ENCODE measurements at places on chromosomes 4 and X.

- DNase-seq: no peak
Observed at GRCh38 chrX:119604766-119605463, 1.3 kb downstream of the NKRF start.

- DNase-seq: no peak
Observed at GRCh38 chrX:66164470-66164869, 423 bp downstream of the HEPH start.

GRCh38 chr4:7307394-7308099 is 115.2 kb downstream of the SORCS2 start:
- no peak for DNase-seq

- no peak for DNase-seq
Observed at GRCh38 chr4:56937262-56937661, 29.6 kb downstream of the REST start.

GRCh38 chr4:23060776-23061175 is 368.0 kb downstream of the GBA3 start:
- DNase-seq: no peak

GRCh38 chr4:39043058-39043860 is 11.1 kb upstream of the TMEM156 start:
- no peak for DNase-seq

DNA sequence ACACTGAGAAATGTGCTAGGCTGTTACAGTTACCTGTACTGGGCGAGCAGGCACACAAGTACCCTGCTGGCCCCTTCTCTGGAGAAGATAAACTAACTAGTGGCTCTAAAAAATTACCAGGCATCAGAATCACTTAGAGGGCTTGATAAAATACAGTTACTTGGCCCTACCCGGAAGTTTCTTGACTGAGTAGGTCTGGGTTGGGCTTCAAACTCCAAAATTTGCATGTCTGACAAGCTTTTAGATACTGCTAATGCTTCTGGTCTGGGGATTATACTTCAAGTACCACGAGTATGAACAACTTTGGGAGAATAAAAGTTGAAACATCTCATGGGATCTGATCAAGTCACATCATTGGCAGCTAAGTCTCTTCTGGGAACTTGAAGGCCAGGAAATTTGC is 30.8 kb downstream of the CEP135 start:
- no peak for DNase-seq

GRCh38 chrX:40392599-40392998 is 188.2 kb upstream of the ATP6AP2 start:
- DNase-seq: no peak

- DNase-seq: no peak
Observed at GRCh38 chrX:108468486-108468885, 28.8 kb downstream of the COL4A5 start.

- DNase-seq: no peak
Observed at GRCh38 chrX:28981952-28982351, 394.7 kb downstream of the IL1RAPL1 start.

DNA sequence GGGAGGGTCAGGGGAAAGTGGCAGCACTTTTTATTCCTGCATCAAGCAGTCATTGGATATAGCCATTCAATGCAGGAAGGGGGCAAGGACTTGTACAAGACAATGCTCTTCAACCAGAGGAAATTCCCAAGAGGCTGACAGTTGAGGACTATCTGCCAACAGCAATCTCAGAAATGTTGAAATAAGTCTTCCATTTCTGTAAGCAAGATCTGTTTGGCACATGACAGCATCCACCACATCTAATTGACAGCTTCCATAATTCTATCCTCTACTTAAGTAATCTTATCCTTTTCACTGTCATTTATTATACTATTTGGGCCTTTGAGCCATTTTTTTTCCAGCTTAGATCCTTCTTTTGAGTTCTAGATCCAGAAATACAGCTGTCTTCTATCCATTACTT is 110.7 kb downstream of the CFAP299 start:
- no peak for DNase-seq

DNA sequence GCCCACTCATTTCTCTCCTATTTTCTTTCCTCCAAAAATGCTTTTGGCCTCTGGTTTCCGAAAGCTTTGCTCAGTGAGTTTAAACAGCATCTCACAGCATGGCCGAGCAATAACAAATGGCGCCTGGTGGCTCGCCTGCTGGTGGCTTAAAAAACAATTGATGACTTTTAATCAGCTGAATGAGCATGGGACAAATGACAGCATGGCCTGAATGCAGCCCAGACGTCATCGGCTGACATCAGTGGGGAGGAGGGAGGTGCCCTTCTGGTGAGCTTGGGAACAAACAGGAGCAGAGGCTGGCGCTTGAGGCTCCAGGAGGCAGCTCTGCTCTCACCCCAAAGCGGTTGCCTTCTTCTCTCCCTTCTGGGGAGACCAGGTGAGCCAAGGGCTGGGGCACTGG is 286.4 kb downstream of the BCOR start:
- no peak for DNase-seq

- no peak for DNase-seq
Observed at GRCh38 chr4:18932730-18933339, 911.3 kb upstream of the LCORL start.

- DNase-seq: no peak
Observed at GRCh38 chr4:38872620-38873019, 5.0 kb downstream of the FAM114A1 start.

DNA sequence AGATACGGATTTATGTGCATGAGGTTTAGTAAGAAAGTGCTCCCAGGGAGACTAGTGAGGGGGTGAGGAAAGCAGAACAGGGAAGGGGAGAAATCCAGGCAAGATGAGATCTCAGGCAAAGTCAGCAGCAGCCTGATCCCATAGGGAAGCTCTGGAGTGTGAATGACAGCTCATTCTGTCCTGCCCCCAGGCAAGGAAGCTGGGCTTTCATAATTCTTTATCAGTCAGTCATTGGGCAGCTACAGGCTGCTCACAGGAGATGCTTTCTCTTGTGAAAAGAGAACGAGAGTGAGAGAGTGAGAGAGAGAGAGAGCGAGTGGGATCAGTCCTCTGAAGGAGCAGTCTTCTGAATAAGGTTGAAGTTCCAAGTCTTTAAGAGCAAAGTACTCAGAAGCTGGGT is 48.1 kb downstream of the SRPX start:
- DNase-seq: no peak
